ENCODE measurements at places on chromosomes 7 and 10.

- DNase-seq = peak; percentile 71
Measured at GRCh38 chr7:50791938-50792341, 9.2 kb upstream of the GRB10 start.

DNA sequence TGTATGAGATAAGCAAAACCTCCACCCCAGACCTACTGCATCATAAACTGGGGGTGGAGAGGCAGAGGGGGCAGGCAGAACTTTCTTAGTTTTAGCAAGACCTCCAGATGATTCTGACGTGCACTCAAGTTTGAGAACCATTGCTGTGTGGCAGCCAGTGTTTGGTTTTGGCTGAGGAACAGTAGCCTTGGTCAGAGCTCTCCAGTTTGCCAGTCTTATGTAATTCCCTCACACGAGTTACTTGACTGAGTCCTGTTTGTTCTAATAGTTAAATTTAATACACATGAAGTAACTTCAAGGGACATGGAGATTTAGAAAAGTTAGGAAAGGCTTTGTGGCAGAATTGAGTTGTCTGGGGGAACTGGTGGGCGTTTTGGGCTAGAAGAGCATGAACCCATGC lies 38.5 kb downstream of the GARS1 start:
- DNase-seq = no peak

GRCh38 chr7:104857458-104858425 lies 156.3 kb upstream of the KMT2E start:
- DNase-seq = no peak

GRCh38 chr10:110803830-110804338 lies 67.8 kb upstream of the PDCD4 start:
- DNase-seq = peak; percentile 65

DNA sequence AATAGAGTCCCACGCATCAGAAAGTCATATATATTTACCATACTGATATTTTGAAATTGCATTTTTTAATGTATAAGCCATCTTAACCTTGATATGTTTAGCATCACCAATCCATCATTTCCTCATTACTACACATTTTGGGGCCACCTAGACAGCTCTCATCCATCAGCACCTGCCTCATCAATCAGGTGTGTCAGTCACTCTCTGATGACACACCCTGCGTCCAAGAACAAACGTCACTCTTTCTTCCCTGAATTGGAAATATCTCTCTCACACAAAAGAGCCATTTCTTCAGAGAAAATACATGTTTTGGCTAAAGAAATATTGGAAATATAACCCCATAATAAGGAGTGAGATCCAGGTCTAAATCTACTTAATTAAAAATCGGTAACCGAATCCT lies 38.9 kb upstream of the RSU1 start:
- no peak for DNase-seq
